Ureter (tissue), 1 donor: ENCODE measurements at places on chromosomes 7 and 10. TPM values are rescaled to one million over a fixed set of nuclear protein-coding genes. Genes with fewer than 3 reads are reported as not detected.

DNA sequence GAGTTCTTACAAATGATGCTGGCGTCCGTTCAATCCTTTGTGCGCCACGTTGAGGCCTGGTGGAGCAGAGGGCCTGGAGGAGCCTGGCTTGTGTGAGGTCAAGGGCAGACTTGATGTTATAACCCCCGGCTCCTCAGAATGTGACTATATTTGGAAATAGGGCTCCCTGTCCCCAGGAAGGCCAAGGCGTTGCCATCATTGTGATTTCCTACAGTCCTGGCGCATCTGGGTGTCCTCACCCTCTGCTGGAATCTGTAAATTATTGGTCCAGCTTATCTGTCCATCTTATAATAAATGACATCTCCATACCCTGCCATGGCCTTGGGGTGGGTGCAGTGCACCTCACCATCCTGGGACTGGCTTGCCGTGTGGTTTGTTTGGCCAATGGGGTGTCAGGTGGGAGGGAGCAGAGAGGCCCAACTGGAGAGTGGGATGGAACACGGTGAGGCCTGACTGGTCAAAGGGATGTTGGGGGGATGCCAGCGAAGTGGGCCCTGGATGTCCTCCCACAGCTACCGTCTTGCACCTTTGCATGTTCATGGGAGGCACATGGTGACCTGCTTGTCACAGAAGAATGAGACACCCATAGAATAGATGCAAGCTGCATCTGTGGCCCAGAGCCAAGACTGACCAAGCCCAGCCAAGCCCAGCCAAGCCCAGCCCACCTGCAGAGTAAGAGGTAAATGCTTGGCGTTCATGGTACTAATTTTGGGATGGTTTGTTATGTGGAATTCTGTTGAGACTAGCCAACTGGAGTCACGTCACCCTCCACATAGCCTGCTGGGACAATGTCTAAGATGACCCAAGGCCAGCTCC lies 11.1 kb upstream of the LRRC27 start:
- no peak for DNase-seq

The OR13A1 gene
- 1.4 TPM for total RNA-seq

DNA sequence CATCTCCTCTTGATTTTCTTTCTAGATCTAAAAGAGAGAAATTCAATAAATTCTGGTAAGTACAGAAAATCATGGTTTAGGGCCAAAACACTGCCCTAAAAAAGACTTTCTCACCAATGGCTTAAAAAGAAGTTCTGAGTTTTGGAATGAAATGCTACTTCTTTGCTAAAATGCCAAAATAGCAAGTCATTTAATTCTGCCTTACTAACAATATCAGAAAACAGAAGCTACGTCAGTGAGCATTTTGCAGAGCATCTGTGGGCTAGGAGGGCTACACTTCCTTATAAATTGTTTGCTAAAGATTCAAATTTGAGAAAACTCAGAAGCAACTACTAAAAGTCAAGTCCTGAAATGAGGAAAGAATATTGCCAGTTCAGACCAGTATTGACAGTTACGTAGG lies 560.8 kb upstream of the CELF2 start:
- no peak for DNase-seq

DNA sequence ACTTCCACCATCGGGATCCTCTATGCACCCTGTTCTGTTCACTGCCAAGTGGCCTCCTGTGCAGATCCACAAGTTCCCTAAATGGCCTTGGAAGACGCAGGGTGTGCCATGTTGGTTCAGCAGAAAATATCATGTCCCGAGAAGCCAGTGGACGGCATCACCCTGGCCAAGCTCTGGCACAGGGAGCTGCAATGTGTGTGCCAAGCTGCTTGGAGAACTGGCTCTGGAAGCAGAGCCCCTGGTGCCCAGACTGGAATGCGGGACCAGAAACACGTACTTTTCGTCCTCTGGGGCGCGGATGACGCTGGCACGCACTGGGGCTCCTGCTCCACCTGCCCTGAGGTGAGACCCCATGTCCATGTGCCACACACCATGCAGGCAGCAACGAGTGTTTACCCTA lies 124.7 kb upstream of the CARD11 start:
- no peak for DNase-seq

DNA sequence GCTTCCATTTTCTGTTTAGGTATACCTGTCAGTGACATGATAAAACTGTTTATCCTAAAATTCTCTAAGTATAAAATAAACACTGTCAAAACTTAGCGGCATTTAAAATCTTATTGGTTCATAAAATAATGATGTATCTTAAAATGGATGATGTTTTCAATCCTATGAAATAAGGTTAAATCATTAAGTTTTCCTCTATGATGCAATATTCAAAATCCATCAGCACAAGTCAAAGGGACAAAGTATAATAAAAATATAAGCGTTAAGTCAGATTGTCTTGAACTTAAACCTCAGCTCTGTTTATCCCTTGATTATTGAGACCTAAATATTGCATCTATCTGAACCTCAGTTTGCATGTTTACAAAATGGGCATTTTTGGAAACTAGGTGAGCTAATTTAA lies 46.6 kb upstream of the NCAPG2 start:
- DNase-seq: no peak
